Esophagus mucosa (tissue), 1 donor: ENCODE measurements at places on chromosomes 4 and X. TPM values are rescaled to one million over a fixed set of nuclear protein-coding genes. Genes with fewer than 3 reads are reported as not detected.

Gene CD40LG
- not detected for total RNA-seq

Gene TBC1D8B
- 2.9 TPM for total RNA-seq

Gene ATOH1
- not detected for total RNA-seq

Gene SULT1B1
- 1.3 TPM for total RNA-seq

Gene SLITRK4
- 0.32 TPM for total RNA-seq

Gene TMEM35A
- 1.1 TPM for total RNA-seq

Gene ADH7
- 120 TPM for total RNA-seq

Gene SHROOM4
- 1.7 TPM for total RNA-seq

Gene TMEM144
- total RNA-seq: 8.1 TPM

Gene CUL4B
- total RNA-seq: 37.2 TPM

Gene UGT2B10
- total RNA-seq: not detected

Gene PAGE4
- total RNA-seq: not detected

Gene SHOX
- total RNA-seq: not detected

Gene ATP2B3
- total RNA-seq: not detected

Gene APELA
- not detected for total RNA-seq

Gene GUCY1A1
- total RNA-seq: 2.5 TPM

Gene SUPT20HL2
- total RNA-seq: not detected

Gene MTMR8
- total RNA-seq: 2.1 TPM

Gene ADAM29
- total RNA-seq: not detected

Gene GLRA2
- not detected for total RNA-seq

Gene ABCB7
- total RNA-seq: 15.2 TPM

Gene ZNF711
- 1.6 TPM for total RNA-seq

Gene SSX1
- total RNA-seq: not detected

Gene IQSEC2
- 10.6 TPM for total RNA-seq

Gene RBMXL3
- not detected for total RNA-seq

Gene IL2RG
- total RNA-seq: 1.9 TPM

Gene GAGE12E
- not detected for total RNA-seq

Gene SHROOM3
- 20.7 TPM for total RNA-seq

Gene CTAG2
- not detected for total RNA-seq
